ENCODE measurements at places on chromosomes 16 and 17.

- no peak for DNase-seq
Observed at GRCh38 chr17:49871211-49871610, 23.3 kb upstream of the TAC4 start.

GRCh38 chr17:37674511-37674910, 31.3 kb upstream of the DDX52 start:
- DNase-seq: no peak

GRCh38 chr16:66328282-66328681, 38.2 kb upstream of the CDH5 start:
- DNase-seq: no peak

DNA sequence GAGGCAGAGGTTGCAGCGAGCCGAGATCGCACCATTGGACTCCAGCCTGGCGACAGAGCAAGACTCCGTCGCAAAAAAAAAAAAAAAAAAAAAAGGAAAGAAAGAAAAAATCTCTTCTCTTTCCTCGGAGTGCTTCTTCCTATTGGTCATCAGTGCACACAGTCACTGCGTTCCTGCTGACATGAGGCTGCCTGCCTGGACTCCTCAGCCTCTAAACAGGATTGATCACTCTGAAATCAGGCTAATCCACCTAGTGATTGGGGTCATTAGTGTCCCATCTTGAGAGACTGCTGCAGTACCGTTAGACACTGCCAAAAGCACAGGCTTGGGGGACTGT, 30.8 kb downstream of the PLCD3 start:
- no peak for DNase-seq

DNA sequence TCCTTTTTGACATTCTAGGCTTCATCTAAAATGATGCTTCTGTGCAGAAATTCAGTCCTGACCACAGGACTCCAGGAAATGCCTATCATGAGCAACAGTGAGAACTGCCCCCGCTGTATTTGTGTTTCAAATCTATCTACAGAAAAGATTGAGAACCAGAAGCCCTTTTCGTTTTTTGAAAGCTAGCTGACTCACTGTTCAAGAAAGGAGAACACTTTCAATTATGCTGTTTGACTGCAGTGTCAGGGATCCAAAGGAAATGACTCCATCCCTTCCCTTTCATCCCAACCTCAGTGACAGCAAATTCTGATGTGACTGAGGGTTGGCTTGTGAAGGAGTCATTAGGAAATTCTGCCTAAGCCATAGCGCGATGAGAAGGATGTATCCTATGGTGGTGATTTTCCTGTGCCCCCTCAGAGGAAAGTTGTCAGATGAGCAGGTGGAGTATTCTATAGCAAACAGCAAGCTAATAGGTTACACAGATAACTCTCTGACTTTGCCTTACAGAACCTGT, 622.3 kb downstream of the TMEM114 start:
- DNase-seq: no peak

GRCh38 chr16:26134588-26134987, 442.8 kb downstream of the HS3ST4 start:
- DNase-seq: peak; percentile 51

GRCh38 chr16:81997738-81998137, 13.5 kb downstream of the SDR42E1 start:
- no peak for DNase-seq

DNA sequence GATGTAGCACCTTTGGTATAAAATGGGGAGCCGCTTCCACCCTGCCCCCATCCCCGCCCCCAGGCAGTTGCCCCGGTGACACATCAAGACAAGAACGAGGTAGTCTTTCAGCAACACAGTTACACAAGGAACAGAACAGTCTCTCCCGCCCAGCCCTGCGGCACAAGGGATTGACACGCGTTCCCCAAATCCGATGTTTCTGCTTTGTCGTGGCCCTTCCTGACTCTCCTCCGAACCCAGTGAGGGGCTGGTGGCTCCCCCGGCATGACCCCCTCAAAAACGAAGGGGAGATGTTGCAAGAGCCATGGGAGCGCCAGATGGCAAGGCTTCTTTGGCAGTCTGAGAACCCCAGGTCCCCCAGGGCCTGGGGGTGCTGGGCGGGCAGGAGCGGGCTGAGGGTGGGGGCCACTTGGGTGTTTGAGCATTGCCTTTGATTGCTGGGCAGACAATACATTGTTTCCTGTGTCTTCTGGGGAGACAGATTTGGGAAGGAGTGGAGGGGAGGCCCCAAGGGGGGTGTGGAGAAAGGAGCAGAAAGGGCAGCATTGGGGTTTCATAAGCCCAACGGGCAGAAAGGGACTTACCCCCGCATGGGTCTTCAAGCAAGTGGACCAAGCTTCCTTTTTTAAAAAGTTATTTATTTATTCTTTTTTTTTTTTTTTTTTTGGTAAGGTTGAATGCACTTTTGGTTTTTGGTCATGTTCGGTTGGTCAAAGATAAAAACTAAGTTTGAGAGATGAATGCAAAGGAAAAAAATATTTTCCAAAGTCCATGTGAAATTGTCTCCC, 16.6 kb downstream of the COL1A1 start:
- DNase-seq: no peak

GRCh38 chr17:51275381-51275780, 15.0 kb downstream of the UTP18 start:
- DNase-seq: no peak

- DNase-seq: peak; percentile 94
Observed at GRCh38 chr16:25257470-25257955, at the start of gene ZKSCAN2. Gene ZKSCAN2, minus strand, starts transcription at chr16:25257845. Its CDS starts 718 bp downstream, at chr16:25257127.

DNA sequence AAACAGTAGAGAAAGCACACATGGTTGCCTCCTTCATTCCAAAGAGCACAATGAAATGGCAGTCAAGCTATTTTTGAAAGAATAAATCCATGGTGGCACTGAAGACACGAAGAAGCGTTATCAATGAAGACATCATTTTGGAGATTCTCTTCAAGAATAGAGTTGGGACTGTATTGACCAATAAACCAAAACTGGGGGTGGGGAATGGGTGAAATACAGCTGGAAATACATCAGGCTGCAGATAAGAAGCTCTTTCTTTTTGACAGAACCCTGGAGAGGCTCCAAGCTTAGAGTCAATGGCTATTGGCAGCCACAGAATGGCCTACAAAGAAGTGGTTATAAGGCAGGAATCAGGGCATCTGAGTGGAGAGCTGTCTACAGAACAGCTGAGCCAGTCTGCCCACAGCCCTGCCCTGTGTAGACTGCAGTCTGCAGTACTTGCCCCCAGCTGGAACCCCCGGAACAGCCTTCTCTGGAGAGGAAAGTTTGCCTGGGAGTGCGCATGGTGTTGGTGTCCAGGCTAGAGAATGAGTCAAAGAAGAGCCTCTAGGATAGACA, 100.4 kb downstream of the STX8 start:
- DNase-seq: no peak

DNA sequence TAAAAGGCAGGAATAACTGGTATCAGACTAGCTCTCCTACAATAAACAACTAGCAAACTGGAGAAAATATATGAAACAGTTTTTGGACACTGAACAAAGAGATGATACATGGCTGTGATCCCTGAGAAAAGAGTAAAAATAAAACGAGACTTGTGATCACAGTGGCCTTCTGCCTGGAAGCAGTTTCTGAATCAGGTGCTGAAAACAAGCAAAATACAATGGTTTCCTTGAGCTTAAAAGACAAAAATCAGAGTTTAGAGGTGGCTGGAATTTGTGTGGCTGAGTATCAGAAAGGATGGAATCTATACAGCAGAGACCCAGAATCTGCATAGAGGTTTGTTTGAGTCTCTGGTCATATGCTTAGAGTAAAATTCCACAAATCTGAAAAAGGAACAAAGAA, 242.5 kb upstream of the SOX9 start:
- no peak for DNase-seq
